ENCODE measurements at places on chromosomes 1 and 21.

DNA sequence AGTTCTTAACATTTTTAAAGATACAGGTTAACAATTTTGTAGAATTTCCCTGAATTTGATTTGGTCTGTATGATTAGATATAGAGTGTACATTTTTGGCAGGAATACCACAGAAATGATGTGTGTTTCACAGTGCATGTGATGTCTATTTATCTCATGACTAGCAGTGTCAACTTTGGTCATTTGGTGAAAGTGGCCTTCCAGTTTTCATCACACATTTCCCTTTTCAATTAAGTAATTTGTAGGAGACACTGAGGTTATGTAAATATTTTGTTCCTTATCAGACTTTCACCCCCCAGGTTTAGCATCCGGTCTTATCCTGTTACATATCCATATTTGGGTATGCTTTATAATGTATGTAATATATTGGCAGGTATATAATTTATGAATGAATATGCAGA is 41.8 kb downstream of the MAP3K7CL start:
- no peak for DNase-seq

DNA sequence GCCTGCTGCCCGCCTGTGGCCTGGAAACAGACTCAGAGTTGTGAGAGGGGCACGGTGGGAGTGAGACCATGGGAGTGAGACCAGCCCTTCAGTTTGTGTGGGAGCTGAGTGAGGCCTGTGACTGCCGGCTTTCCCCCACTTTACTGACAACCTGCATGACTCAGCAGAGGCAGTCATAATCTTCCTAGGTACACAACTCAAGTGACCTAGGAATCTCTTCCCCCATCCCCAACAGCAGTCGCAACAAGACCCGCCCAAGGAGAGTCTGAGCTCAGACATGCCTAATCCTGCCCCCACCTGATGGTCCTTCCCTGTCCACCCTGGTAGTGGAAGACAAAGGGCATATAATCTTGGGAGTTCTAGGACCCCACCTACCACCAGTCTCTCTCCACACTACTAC is 44.2 kb downstream of the KLHL20 start:
- no peak for DNase-seq

DNA sequence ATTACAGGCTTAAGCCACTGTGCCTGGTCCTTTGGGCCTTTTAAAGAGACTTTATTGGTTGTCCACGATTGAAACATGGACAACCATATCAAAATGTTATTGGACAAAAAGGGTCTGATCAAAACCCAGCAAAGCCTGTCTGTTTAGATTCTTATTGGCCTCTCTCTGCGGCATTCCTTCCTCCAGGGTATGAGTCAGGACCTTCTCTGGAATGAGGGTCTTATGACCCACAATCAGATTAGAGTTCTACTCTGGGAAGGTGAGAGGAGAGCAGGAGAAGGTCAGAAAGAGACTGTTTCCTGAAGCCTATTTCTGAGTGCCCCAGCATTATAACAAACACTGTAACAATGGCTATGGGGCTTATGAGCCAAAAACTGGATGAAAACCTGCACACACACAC is 7.9 kb downstream of the LURAP1 start:
- no peak for DNase-seq

- DNase-seq = no peak
Observed at GRCh38 chr1:236552901-236553300, 29.1 kb downstream of the LGALS8 start.

DNA sequence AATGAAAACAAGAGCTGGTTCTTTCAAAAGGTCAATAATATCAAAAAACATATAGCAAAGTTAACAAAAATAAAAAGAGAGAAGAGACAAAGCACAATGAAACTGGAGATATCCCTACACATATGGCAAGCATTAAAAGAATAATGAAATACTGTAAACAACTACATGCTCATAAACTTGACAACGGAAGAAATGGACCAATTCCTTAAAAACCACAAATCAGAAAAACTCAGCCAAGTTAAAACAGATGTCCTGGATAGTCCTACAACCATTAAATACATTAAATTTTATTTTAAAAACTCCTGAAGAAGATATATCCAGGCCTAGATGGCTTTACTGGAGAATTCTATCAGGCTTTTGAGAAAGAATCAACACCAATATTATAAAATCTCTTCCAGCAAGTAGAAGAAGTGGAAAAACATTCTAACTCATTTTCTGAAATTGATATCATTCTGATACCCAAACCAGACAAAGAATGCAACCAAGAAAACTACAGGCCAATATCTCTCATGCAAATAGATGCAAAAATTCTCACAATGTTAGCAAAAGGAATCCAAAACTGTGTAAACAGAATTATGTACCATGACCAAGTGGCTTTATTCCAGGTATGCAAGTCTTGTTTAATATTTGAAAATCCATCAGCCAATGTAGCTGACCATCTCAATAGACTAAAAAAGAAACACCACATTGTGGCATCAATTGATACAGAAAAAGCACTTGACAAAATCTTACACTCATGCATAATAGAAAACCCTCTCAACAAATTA is 56.1 kb upstream of the LRRC7 start:
- no peak for DNase-seq

DNA sequence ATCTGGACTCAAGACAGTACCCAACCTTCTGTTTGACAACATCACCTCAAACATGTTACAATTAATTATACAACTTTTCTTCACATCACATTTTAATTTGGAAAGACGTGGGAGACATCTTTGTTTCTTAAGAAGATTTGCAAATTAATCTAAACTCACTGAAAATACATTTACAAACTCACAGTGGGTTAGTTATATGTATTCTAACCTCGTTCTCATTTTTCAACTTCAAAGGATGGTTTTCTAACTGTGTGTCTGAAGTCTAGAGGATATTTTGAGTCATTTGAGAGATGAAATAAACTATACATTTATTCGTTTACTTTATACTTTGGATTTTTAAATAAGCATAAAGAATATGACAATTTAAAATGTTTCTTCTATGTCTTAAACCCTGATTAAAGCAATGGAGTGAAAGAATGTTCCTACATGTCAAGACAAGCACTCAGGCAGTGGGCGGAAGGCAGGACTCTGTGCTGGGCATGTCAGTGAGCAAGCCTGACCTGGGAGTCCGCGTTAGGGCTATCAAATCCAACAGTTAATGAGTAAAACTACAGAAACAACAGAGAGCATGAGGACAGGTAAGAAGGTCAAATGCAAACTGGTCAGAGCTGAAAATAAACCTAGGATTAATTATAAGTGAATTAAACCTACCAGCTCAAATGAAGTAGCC is 76.5 kb upstream of the CTTNBP2NL start:
- no peak for DNase-seq
